ENCODE measurements at places on chromosomes 7 and 10.

GRCh38 chr7:5270788-5271187 lies 12.0 kb upstream of the SLC29A4 start:
- no peak for DNase-seq

- DNase-seq, result no peak
These were observed 77.1 kb downstream of the MAP3K8 start for GRCh38 chr10:30510932-30511700.

DNA sequence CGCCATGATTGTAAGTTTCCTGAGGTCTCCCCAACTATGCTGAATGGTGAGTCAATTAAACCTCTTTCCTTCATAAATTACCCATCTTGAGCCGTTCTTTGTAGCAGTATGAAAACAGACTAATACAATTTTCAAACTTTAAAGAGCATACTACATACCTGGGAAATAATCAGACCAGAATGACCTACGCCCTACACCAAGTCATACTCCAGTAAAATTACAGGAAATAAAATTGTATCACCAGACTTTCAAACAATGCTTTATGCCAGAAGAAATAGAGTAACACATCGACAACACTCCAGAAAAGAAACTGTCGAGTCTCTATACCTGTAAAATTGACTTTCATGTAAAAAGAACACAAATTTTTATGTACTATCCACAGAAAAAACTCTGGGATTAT lies 18.7 kb downstream of the RSU1 start:
- no peak for DNase-seq

- DNase-seq, result no peak
These were observed 17.3 kb upstream of the ADGRA1 start for GRCh38 chr10:133070405-133070804.

DNA sequence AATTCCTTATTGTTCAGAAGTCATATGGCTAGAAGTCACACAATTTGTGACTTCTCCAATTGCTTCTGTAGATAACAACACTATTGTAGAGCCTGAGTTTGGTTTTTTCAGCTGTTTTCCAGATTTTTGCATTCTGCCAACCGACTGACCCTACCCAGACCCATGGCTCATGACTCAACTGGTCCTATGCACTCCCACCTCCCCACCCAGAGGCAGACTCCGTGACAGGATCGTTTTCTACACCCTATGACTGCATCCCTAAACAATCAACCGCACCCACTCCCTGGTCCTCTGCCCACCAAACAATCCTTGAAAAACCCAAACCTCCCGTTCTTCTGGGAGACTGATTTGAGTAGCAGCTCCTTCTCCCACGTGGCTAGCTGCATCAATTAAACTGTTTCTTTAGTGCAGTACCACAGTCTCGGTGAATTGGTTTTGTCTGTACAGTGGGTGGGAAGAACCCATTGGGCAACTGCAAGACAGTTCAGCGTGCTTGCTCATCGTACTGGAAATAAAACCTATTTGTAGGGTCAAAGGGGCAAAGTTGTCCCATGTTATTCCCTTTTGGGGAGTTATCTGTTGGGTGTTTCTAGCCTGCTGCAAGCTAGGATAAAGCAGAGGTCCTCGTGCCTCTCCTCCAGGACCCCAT lies 150.3 kb upstream of the FAM20C start:
- DNase-seq, result no peak

DNA sequence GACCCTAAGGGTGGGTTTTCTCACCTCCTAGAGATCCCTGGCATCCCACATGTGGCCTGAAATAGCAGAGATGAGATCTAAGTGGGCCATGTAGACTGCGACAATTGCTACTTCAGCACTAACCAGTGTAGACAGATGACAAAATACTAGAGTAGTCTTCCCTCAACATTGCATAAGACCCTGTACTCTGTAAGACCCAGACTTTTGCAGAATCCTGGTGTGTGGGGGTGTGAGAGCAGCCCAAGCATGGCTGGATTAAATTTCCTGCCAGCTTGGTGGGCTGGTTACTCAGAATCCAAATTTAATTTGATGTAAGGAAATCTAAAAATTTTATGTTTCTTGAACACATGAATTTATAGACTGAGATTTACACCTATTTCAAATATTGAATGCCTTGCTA lies 88.3 kb downstream of the ZNF365 start:
- DNase-seq, result no peak

DNA sequence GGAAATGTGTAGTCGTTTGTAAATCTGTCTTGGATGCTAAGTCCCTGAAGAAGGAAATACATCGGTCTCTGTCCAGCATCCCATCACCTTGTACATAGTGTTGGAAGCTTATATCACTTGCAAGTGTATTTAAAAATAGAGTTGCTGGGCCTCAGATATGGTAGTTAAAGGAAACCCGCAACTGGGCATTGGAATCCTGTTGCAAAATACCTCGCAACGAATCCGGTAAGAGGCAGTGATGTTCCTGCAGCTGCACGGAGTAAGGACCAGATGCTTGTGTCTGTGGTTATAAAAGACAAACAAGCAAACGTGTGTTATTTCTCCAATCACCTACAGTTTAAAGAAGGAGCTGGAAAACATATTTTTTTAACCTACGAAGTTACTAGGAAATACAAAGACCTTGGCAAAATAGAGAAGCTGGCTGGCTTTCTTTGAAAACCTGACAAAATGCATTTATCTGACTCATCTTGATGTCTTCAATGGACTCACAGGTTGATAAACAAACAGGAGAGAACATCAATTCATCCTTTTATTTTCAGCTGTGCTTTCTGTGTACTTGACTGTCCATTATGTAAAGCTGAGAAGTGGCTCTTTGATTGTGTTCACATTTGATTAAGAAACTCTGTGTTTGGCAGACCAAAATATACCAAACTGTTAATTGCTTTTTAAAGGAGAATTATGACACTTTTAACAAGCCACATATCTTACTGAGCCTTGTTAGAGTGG lies 326.4 kb downstream of the SFMBT2 start:
- DNase-seq, result no peak

GRCh38 chr7:7870555-7870954 lies 98.0 kb upstream of the GLCCI1 start:
- no peak for DNase-seq

- DNase-seq, result no peak
These were observed 70.8 kb upstream of the MEOX2 start for GRCh38 chr7:15757041-15758000.

DNA sequence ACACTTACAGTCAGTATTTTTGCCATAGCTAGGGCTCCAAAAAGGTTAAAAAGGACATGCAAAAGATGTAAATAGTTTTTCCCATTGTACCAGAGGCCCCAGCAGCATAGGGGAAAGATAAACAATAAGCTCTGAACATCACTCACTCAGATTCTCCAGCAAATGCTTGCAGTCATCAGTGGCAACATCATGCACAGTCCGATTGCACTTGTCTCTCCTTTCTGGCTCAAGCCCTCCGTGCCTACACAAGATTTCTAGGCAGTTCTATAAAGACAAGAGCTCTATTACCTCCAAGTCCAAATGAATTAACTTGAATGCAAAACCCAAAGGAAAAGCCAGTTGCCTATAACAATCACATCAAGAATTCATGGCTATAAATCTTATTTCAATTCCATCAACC lies 106.3 kb downstream of the CTTNBP2 start:
- no peak for DNase-seq

GRCh38 chr10:77911535-77912123 lies 14.9 kb downstream of the DLG5 start:
- DNase-seq, result no peak

DNA sequence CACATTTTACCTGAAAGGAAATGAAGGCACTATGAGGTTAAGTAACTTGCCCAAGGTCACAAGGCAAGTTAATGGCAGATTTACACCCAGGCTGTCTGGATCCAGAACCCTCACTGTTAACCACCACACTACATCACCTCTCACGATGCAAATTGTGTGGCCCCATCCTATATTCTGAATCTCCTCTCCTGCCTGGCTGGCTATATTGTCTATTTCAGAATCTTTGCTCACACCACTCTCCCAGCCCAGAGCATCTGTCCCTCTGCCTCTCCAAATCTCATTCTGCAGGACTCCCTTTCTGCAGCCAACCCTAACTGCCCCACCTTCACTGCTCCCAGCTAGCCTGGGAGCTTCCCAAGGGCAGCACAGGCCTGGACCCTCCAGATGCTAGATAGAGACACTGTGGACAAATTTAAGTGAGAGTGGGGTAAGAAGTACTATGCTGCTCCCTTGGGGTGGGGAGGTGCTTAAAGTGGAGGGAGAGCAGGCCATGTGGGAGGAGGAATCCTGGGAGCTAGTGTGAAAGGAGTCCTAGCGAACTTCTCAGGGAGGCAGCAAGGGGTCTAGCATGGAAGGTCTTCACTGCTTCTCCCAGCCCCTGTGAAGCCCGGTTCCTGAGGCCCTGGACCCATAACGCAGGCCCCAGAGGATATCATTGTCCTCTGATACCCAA lies 786 bp downstream of the CUEDC2 start:
- no peak for DNase-seq

- DNase-seq, result no peak
These were observed 117.5 kb upstream of the UNC5B start for GRCh38 chr10:71094712-71095390.
